Suprapubic skin (tissue), 4 donors: ENCODE measurements at places on chromosomes 5 and 9. TPM values are rescaled to one million over a fixed set of nuclear protein-coding genes. Genes with fewer than 3 reads are reported as not detected.

Gene ANKRD34B
- not detected for total RNA-seq

Gene ENTREP1
- total RNA-seq: 18.2 TPM

Gene HAND1
- total RNA-seq: not detected

Gene ZNF618
- 3.6 TPM for total RNA-seq

Gene PCDH1
- total RNA-seq: 83.3 TPM

Gene CHD1
- 55.2 TPM for total RNA-seq

Gene PRR16
- total RNA-seq: 1.1 TPM

Gene FGF18
- total RNA-seq: 0.32 TPM

Gene PTGS1
- total RNA-seq: 124 TPM

Gene CBY3
- not detected for total RNA-seq

Gene IDNK
- 5.6 TPM for total RNA-seq

Gene POLR3G
- total RNA-seq: 4.0 TPM

Gene DOCK2
- total RNA-seq: 11.2 TPM

Gene DND1
- total RNA-seq: 2.0 TPM

Gene C9orf50
- not detected for total RNA-seq

Gene FBN2
- 0.98 TPM for total RNA-seq

Gene COL15A1
- total RNA-seq: 8.2 TPM

Gene NREP
- total RNA-seq: 10.1 TPM

Gene WDR38
- total RNA-seq: not detected

Gene SPINK5
- 172 TPM for total RNA-seq

Gene FYB1
- total RNA-seq: 1.5 TPM

Gene PAEP
- not detected for total RNA-seq

Gene ANXA2R
- total RNA-seq: 0.39 TPM

Gene SAXO1
- total RNA-seq: 0.21 TPM

Gene CD274
- total RNA-seq: 0.15 TPM

Gene OSMR
- 44.3 TPM for total RNA-seq

Gene FBP1
- total RNA-seq: 12.1 TPM

Gene LOX
- 10.9 TPM for total RNA-seq

Gene C5
- total RNA-seq: 10.1 TPM

Gene PHAX
- total RNA-seq: 23.3 TPM

Gene TTC16
- total RNA-seq: 0.21 TPM

Gene CCIN
- total RNA-seq: not detected

Gene CMBL
- 4.8 TPM for total RNA-seq

Gene UIMC1
- 19.2 TPM for total RNA-seq

Gene ZFP2
- total RNA-seq: 0.94 TPM

Gene IL3
- total RNA-seq: not detected

Gene RLN1
- not detected for total RNA-seq

Gene OTP
- not detected for total RNA-seq

Gene RNF183
- total RNA-seq: 2.0 TPM

Gene CARD9
- 2.8 TPM for total RNA-seq

Gene LCN6
- total RNA-seq: 4.0 TPM

Gene ARPC5L
- 24.8 TPM for total RNA-seq

Gene SLC1A1
- 1.0 TPM for total RNA-seq

Gene IL9
- total RNA-seq: not detected

Gene SETD9
- 6.3 TPM for total RNA-seq

Gene TBC1D2
- total RNA-seq: 42.4 TPM

Gene FRMD3
- total RNA-seq: 6.1 TPM

Gene PCSK1
- total RNA-seq: 1.4 TPM

Gene NDFIP1
- 61.5 TPM for total RNA-seq
